ENCODE measurements at places on chromosomes 12 and 14.

DNA sequence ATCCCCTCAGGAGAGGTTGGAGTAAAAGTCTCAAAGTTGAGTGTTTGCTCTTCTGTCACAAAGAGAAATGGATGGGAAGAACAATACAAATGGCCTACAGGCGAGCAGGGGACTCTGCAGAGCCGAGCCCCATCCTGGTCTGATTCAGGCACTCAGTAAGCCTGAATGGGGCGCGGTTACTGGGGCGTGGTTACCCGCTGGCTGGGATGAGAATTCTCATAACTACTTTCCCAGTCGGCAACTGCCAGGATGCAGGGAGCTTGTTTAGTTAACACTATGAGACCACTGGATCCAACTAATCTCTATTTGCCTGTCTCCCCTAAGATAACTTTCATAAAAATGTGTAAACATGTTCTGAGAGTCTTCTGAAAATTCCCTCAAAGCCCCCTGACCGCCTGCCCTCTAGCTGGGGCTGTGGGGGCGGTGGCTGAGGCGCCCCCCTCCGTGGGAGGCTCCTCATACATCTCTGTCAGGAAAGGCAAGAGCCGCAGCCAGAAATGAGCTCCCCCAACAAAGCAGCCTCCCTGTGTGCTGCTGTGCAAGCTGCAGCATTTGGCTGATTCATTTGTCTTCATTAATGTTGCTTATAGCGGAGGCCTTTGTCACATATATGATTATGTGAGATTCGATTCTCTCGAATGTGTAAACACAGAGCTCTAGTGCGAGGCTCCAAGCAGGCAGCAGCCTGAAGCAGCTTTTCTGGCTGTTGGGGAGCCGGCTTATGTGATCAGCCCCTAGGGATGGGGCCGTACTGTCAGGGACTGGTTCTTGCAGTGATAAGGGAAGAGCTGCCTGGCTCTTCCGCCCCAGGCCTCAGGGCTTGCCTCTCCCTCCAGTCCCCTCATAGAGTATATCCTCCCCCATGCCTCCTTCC is 126.1 kb upstream of the ARHGAP5 start:
- no peak for DNase-seq

DNA sequence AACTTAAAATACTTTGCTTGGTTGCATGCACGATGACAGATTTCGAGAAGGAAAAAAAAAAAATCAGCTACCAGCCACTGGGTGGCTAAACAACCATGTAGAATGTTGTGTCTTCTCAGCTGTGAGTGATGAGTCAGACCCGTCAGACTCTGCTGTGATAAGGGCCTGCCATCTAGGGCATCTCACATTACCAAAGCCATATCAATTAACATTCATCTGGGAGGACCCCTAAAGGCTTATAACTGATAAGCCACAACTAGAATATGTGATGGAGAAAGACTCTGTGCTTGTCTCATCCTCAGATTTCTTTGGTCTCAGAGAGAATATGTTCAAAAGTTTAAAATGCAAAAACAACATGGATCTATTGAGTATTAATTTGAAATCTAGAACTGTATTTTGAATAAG is 111.5 kb downstream of the PAX9 start:
- no peak for DNase-seq

DNA sequence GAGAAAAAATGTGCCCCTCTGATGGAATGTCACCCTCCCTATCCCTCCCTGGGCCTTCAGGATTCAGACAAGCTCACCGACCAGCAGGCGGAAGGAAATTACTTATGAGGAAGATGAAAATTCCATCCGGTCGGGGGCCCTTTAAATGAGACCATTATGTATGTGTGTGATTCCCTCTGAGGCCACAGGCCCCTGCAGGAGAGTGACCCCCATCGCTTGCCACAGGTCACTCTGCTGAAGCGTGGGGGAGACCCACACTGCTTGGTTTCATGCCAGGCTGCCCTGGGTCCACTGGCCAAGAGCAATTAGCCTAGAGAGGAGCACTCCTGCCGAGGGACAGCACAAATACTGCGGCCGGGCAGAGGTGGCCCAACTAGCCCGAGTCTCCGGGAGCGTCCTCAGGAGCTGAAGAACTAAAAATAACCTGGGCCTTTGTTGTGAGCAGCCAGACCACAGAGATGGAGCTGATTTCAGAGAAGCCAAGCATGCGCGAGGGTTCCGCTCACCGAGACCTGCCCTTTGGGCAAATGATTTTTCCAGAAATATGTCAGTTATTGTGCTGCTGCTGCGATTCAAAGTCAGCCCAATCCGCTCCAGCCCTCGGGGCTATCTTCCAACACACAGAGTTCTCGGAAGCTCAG is 276.4 kb downstream of the DPF3 start:
- no peak for DNase-seq

DNA sequence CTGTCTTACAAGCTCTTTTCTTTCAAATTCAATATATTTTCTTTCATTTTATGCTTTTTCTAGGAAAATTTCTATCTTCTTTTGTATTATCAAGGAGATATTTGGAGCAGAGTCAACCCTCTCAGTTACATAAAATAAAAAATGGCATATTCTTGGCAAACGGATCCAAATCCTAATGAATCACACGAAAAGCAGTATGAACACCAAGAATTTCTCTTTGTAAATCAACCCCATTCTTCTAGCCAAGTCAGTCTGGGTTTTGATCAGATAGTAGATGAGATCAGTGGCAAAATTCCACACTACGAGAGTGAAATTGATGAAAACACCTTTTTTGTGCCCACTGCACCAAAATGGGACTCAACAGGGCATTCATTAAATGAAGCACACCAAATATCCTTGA is 20.6 kb downstream of the PIK3C2G start:
- no peak for DNase-seq

- DNase-seq = no peak
Observed at GRCh38 chr12:131755305-131756113, 44.6 kb downstream of the SFSWAP start.

DNA sequence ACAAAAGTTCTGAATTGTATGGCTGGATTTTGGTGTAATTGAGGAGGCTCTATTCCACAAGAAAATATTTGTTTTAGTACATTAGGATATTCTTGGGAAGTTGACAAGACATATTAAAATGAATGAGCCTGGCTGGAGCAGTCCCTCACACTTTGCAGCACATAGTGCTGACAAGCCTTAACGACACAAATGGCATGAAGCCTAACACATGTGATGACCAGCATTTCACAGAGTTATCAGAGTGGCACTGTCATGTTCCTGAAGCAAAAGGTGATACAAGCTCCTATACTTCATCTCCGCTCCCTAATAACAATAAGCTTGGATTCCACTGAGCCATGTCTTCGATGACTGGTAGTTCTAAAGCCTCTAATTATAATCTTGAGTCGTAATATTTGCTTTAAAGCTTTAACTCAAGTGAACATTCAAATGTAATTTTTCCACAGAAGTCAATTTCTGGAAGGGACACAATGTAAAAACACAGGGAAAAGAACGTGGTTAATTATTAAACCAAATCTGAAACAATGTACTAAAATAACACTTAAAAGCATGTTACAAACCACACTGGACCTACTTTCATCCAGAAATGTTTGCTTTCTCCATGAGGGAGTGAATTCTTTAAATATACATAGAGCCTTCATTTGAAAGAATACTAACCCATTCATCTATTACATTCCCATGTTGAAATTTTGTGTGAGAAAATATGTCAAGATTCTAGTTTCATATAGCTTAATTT is 49.6 kb downstream of the GRIP1 start:
- DNase-seq = no peak

DNA sequence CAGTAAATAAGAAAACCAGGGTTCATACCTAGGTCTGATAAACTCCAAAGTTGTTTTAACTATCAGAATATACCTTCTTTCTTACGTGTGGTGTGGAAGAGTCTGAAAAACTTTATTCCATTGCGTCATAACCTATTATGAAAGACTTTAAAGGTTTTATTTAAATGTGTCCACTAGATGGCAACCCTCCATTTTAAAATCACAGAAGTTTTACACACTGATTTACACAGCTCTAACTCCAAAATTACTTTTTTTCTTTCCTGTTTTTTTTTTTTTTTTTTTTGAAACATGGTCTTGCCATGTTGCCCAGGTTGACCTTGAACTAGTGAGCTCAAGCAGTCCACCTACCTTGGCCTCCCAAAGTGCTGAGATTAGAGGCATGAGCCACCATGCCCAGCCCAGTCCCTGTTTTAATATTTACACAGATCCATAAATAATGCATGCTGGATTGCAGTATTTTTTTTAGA is 17.3 kb upstream of the TMPRSS12 start:
- DNase-seq = no peak
